ENCODE measurements at places on chromosomes 11 and 22.

GRCh38 chr22:33599596-33599995 is 320.7 kb downstream of the LARGE1 start:
- DNase-seq, result no peak
- no peaks in the 10 kb centered on the region for H3K27me3 ChIP-seq
- no peaks in the 10 kb centered on the region for H3K36me3 ChIP-seq
- no peaks in the 10 kb centered on the region for H3K4me1 ChIP-seq
- H3K27ac ChIP-seq, result no peak overlapping the region

DNA sequence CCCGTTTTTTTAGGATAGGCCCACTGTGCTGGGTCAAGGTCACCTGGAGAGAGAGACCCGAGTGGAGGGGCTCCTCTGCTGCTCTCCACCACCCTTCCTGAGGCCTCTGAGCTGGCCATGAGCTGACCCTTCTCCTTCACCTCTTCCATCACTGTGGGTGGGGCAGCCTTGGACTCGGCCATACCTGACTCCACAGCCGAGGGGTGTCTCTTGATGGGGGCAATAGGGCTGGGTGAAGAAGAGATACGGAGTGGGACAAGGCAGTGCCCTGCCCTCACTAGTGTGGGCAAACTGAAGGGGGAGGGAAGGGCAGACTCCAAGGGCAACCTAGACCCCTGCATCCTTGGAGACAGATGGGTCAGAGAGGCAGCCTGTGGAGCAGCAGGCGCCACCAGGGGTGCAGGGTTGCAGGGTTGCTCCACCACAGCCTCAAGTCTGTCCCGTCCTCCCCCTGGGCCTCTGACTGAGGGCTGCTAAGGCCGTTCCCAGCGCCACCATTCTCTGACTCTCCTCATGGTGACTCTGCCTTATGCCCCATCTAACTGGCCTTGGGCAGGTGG is 20.1 kb upstream of the NECTIN1 start:
- no peak overlapping the region for H3K27ac ChIP-seq
- H3K36me3 ChIP-seq, result no peaks in the 10 kb centered on the region
- no peak overlapping the region for H3K4me3 ChIP-seq

- H3K27me3 ChIP-seq, result no peaks in the 10 kb centered on the region
- no peak overlapping the region for H3K4me3 ChIP-seq
- no peak overlapping the region for H3K27ac ChIP-seq
- no peaks in the 10 kb centered on the region for H3K36me3 ChIP-seq
These were observed 372.7 kb upstream of the TENM4 start for GRCh38 chr11:79813551-79813950.

GRCh38 chr11:1219446-1219833 is 3.4 kb upstream of the MUC5B start:
- H3K27me3 ChIP-seq, result peaks cover 30% of the 10 kb centered on the region
- DNase-seq, result no peak
- H3K4me3 ChIP-seq, result no peak overlapping the region

DNA sequence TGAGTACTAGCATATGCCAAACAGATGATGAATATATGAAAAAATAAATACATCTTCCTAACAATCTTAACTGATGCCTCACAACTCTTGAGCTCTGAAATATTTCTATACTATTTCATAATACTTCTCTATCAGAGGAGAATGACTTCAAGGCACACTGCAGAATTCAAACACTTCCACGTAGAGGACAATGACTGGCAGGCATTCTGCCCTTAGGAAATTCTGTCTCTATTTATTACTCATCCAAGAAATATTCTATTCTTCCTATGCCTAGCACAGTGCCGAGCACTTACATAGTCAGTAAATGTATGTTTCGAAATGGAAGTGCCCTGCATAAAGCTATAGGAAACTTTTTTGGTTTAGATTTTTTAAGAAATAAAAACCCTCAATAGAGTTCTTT is 809.1 kb downstream of the DLG2 start:
- no peaks in the 10 kb centered on the region for H3K36me3 ChIP-seq
- no peak for DNase-seq
- H3K27ac ChIP-seq, result no peak overlapping the region
- no peaks in the 10 kb centered on the region for H3K4me1 ChIP-seq

GRCh38 chr11:12119502-12119901 is 9.1 kb downstream of the MICAL2 start:
- H3K4me1 ChIP-seq, result peaks cover 16% of the 10 kb centered on the region
- H3K27ac ChIP-seq, result no peak overlapping the region
- H3K27me3 ChIP-seq, result no peaks in the 10 kb centered on the region
- H3K4me3 ChIP-seq, result no peak overlapping the region
- H3K36me3 ChIP-seq, result no peaks in the 10 kb centered on the region

DNA sequence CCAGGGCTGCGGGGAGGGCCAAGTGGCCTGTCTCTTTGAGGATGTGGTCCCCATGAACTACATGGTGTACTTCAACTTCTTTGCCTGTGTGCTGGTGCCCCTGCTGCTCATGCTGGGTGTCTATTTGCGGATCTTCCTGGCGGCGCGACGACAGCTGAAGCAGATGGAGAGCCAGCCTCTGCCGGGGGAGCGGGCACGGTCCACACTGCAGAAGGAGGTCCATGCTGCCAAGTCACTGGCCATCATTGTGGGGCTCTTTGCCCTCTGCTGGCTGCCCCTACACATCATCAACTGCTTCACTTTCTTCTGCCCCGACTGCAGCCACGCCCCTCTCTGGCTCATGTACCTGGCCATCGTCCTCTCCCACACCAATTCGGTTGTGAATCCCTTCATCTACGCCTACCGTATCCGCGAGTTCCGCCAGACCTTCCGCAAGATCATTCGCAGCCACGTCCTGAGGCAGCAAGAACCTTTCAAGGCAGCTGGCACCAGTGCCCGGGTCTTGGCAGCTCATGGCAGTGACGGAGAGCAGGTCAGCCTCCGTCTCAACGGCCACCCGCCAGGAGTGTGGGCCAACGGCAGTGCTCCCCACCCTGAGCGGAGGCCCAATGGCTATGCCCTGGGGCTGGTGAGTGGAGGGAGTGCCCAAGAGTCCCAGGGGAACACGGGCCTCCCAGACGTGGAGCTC is 13.5 kb downstream of the ADORA2A start:
- peak overlapping the region; percentile 83 for H3K27ac ChIP-seq
- H3K4me3 ChIP-seq, result no peak overlapping the region
- no peaks in the 10 kb centered on the region for H3K27me3 ChIP-seq
- H3K4me1 ChIP-seq, result peaks cover 23% of the 10 kb centered on the region
- no peak for DNase-seq

- H3K36me3 ChIP-seq, result no peaks in the 10 kb centered on the region
- H3K27ac ChIP-seq, result no peak overlapping the region
These were observed 14.0 kb downstream of the TRIM44 start for GRCh38 chr11:35676611-35676965.

- no peak overlapping the region for H3K4me3 ChIP-seq
- no peaks in the 10 kb centered on the region for H3K36me3 ChIP-seq
- DNase-seq, result no peak
- H3K27ac ChIP-seq, result no peak overlapping the region
These were observed 1275.2 kb downstream of the TBC1D22A start for GRCh38 chr22:48037618-48038017.

- H3K27ac ChIP-seq, result no peak overlapping the region
- H3K4me3 ChIP-seq, result no peak overlapping the region
- peaks cover 4% of the 10 kb centered on the region for H3K4me1 ChIP-seq
These were observed 1.9 kb downstream of the SLCO2B1 start for GRCh38 chr11:75152651-75153427.

DNA sequence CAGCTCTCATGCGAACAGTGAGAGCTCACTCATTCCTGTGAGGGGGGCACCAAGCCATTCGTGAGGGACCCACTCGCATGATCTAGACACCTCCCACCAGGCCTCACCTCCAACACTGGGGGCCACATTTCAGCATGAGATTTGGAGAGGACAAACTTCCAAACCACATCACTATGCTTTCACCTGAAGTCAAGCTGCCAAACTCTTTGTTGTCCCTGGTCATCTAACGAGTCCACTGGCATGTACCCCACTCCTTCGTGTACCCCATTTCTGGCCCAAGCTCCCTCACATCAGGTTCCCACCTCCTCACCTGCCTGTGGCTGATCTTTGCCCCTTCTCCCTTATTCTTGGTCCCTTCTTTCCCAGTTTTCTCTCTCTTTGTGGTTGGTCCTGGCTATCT is 198.9 kb downstream of the ADAMTS15 start:
- H3K36me3 ChIP-seq, result no peaks in the 10 kb centered on the region
- H3K27me3 ChIP-seq, result peaks cover 12% of the 10 kb centered on the region
- H3K4me3 ChIP-seq, result no peak overlapping the region
- H3K4me1 ChIP-seq, result no peaks in the 10 kb centered on the region
- no peak for DNase-seq
- no peak overlapping the region for H3K27ac ChIP-seq

GRCh38 chr22:31334329-31334728 is 11.8 kb downstream of the PATZ1 start:
- DNase-seq, result no peak
- H3K4me3 ChIP-seq, result no peak overlapping the region
- peak overlapping the region; percentile 59 for H3K27ac ChIP-seq
- no peaks in the 10 kb centered on the region for H3K27me3 ChIP-seq
- H3K4me1 ChIP-seq, result peaks cover 39% of the 10 kb centered on the region
- H3K36me3 ChIP-seq, result peaks cover 54% of the 10 kb centered on the region

- no peak overlapping the region for H3K4me3 ChIP-seq
- H3K36me3 ChIP-seq, result no peaks in the 10 kb centered on the region
- no peak overlapping the region for H3K27ac ChIP-seq
These were observed 44.1 kb downstream of the GNB1L start for GRCh38 chr22:19810381-19811201.

DNA sequence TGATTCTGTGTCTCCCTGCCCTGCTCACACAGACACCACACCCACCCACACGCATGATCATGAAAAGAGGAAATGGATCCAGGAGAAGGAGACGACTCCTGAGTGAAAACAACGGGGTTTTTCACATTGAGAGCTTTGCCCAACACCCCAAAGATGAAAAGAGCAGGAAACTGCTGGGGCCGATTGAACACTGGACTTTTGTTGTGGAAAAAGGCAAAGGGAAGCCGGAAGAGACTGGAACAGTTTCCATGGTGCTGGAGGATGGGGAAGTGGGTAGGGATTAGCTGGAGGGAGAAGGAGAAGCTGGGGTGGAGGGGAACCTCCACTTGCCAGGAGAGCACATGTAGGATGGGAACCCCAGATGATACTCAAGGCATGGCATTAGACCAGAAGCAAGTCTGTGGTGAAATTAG is 5.2 kb upstream of the SLC43A3 start:
- H3K4me1 ChIP-seq, result peaks cover 3% of the 10 kb centered on the region
- no peaks in the 10 kb centered on the region for H3K27me3 ChIP-seq
- DNase-seq, result no peak
- H3K36me3 ChIP-seq, result peaks cover 3% of the 10 kb centered on the region
- H3K27ac ChIP-seq, result peak overlapping the region; percentile 68

DNA sequence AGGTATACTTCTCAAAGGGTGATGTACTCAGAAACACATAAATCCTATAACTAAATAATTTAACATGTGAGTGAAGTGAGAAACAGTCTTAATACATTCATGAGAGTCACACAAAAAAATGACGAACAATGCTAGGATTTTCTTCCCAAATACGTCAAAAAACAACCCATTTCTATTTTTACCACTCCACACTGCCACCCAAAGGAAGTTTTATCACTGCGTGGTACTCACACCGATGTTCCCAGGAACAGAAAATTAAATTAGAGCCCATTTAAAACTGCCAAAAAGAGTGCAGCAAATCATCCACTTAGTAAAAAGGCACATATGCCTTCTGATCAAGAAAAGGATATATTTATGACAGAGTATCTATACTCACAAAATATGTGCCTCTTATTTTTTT is 710.9 kb upstream of the FAT3 start:
- no peaks in the 10 kb centered on the region for H3K36me3 ChIP-seq
- no peaks in the 10 kb centered on the region for H3K27me3 ChIP-seq
- H3K4me3 ChIP-seq, result no peak overlapping the region
- H3K4me1 ChIP-seq, result no peaks in the 10 kb centered on the region
- no peak overlapping the region for H3K27ac ChIP-seq

- no peak overlapping the region for H3K4me3 ChIP-seq
- H3K36me3 ChIP-seq, result no peaks in the 10 kb centered on the region
- no peak overlapping the region for H3K27ac ChIP-seq
- no peaks in the 10 kb centered on the region for H3K27me3 ChIP-seq
These were observed 24.4 kb upstream of the PSMA1 start for GRCh38 chr11:14544611-14545010.

- no peaks in the 10 kb centered on the region for H3K4me1 ChIP-seq
- no peaks in the 10 kb centered on the region for H3K36me3 ChIP-seq
- H3K27me3 ChIP-seq, result peaks cover 48% of the 10 kb centered on the region
- H3K4me3 ChIP-seq, result no peak overlapping the region
- H3K27ac ChIP-seq, result no peak overlapping the region
- no peak for DNase-seq
These were observed 344.2 kb downstream of the SHANK2 start for GRCh38 chr11:70908223-70908622.

- peaks cover 4% of the 10 kb centered on the region for H3K36me3 ChIP-seq
- no peak overlapping the region for H3K4me3 ChIP-seq
- H3K27ac ChIP-seq, result no peak overlapping the region
- no peaks in the 10 kb centered on the region for H3K27me3 ChIP-seq
- no peak for DNase-seq
These were observed 40.2 kb downstream of the FEZ1 start for GRCh38 chr11:125455851-125456250.

GRCh38 chr11:76624500-76625379 is 45.8 kb downstream of the LRRC32 start:
- peaks cover 36% of the 10 kb centered on the region for H3K27me3 ChIP-seq
- DNase-seq, result no peak
- peaks cover 14% of the 10 kb centered on the region for H3K4me1 ChIP-seq
- no peak overlapping the region for H3K4me3 ChIP-seq
- H3K36me3 ChIP-seq, result no peaks in the 10 kb centered on the region
- peak overlapping the region; percentile 24 for H3K27ac ChIP-seq

- no peaks in the 10 kb centered on the region for H3K4me1 ChIP-seq
- H3K27me3 ChIP-seq, result no peaks in the 10 kb centered on the region
- H3K36me3 ChIP-seq, result no peaks in the 10 kb centered on the region
- no peak for DNase-seq
These were observed 78.2 kb downstream of the SMCO4 start for GRCh38 chr11:93464927-93465540.

DNA sequence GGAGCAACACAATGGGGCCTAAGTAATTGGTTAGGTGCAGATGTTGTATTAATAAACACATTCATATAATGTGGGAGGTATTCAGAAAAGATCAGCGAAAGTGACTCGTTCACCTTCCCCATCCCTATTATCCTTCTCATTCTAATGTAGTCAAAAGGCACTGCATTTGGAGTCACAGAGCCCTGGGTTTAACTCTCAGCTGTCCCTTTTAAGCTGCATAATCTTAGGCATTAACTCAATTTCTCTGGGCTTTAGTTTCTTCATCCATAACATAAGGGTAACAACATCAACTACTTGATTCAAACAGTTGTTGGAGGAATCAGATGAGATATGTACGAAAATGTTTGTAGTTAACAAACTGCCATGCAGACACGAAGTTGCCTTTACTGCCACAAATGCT is 187.6 kb upstream of the PITPNB start:
- H3K27ac ChIP-seq, result no peak overlapping the region
- DNase-seq, result no peak
- H3K36me3 ChIP-seq, result no peaks in the 10 kb centered on the region
- H3K4me3 ChIP-seq, result no peak overlapping the region
- no peaks in the 10 kb centered on the region for H3K4me1 ChIP-seq
- no peaks in the 10 kb centered on the region for H3K27me3 ChIP-seq

GRCh38 chr11:19084661-19085315 is 24.3 kb upstream of the MRGPRX2 start:
- DNase-seq, result no peak
- H3K4me1 ChIP-seq, result no peaks in the 10 kb centered on the region
- H3K27me3 ChIP-seq, result peaks cover 18% of the 10 kb centered on the region

- peaks cover 29% of the 10 kb centered on the region for H3K27me3 ChIP-seq
- peaks cover 2% of the 10 kb centered on the region for H3K36me3 ChIP-seq
- no peak for DNase-seq
- H3K27ac ChIP-seq, result no peak overlapping the region
These were observed 246.8 kb downstream of the BUD13 start for GRCh38 chr11:116525961-116526495.
